Activated naive CD4-positive, alpha-beta T cell treated with anti-CD3 and anti-CD28 coated beads, Interleukin-2, amount 50 U/mL, for 16 hours (primary cell): ENCODE measurements at places on chromosomes 16 and 17.

DNA sequence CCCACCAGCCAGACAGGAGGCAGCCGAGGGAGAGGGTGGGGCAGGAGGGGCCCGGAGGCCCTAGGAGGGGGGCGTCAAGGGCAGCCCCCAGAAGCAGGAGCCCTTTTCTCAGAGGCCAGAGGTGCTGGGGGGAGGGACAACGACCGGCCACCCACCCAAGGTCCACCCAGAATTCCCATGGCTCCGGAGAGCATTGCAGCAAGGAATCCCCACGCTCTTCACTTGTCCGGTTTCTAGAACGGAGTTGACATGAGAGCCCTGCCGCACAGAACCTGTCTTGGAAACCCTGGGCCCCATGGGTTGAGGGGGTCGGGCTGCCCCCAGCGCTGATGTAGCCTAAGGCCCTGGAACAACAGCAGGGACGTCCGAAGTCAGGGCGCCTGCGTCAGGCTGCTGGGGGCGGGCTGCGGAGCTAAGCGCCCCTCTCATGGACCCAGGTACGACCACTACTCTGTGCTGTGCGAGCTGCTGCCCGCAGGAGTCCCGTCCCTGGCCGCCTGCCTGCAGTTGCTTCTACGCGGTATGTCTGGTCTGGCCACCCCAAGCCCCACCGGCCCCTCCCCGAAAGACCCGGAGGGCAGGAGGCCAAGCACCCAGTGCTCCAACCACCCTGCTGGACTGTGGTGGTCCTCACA, 11.2 kb downstream of the CYBC1 start:
- no peak for DNase-seq

- DNase-seq: no peak
These were observed 66.9 kb upstream of the N4BP1 start for GRCh38 chr16:48676836-48677235.

- no peak for DNase-seq
These were observed 7.7 kb upstream of the ZG16 start for GRCh38 chr16:29770250-29770929.

DNA sequence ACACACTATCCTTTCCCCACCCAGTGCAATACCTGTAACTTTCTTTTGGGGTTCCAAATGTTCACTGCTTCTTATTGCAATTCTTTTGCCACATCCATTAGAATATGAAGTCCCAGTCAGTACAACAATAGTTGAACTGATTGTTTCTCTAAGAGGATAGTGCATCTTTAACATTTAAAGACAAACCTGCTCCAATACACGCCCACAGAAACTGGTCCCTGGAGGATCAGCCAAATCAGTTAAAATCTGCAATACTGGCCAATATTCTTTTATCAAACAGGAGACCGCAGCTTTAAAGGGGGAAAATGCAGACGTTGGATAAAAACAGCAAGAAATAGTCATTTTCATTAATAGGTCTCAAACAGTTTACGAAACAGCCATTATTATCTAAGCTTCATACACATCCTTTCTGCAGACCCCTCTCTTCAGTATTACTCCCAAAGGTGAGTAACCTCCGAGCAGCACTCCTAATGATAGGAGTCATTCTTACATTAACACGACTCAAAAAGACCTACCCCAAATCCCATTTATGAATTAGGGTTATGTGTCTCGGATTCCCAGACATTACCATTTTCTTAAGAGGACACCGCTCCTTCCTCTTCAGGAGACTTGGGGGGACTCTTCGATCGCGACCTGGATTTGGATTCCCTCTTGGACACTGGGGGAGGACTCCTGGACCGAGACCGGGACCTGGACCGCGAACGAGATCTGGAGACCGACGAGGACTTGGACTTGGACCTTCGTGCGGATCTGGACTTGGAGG, 1.4 kb downstream of the SRSF2 start:
- no peak for DNase-seq

DNA sequence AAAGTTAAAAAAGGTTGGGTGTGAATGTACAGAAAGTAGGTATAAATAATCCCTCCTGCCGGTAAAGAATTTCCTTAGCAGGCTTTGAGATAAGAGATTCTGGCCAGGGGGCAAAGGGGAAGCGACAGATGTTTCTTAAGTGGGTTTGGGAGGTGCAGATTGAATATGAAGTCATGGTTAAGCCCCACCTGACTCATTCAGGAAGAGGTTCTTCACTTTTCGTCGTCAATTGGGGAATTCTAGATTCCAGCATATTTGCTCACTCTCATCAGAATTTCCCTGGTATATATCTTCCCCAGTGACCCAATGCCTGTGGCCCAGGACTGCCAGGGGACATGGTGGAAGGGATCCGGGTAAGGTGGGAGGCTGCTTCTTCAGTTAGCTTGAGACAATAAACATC, 127.8 kb downstream of the CPPED1 start:
- no peak for DNase-seq

GRCh38 chr16:66416939-66417700, 10.0 kb upstream of the BEAN1 start:
- no peak for DNase-seq

- no peak for DNase-seq
These were observed 38.1 kb downstream of the SHCBP1 start for GRCh38 chr16:46583036-46583435.

- no peak for DNase-seq
These were observed 331.3 kb upstream of the EEF2KMT start for GRCh38 chr16:5428932-5429331.

- DNase-seq: no peak
These were observed 27.7 kb downstream of the DHRS7C start for GRCh38 chr17:9763643-9764042.

DNA sequence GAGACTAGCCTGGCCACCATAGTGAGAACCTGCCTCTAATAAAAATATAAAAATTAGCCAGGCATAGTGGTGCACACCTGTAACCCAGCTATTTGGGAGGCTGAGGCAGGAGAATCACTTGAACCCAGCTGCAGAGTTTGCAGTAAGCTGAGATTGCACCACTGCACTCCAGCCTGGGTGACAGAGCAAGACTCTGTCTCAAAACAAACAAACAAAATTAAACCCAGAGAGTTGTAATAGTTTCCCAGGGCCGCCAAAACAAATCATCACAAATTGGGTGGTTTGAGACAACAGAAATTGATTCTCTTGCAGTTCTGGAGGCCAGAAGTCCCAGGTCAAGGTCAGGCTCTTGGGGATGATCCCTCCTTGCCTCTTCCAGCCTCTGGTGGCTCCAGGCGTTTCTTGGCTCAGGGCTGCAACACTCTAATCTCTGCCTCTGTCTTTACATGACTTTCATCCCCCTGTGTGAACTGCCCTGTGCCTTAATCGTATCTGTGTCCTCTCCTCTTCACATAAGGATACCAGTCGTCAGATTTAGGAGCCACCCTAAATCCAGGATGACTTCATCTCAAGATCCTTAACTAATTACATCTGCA, 100.3 kb upstream of the NOL11 start:
- no peak for DNase-seq

DNA sequence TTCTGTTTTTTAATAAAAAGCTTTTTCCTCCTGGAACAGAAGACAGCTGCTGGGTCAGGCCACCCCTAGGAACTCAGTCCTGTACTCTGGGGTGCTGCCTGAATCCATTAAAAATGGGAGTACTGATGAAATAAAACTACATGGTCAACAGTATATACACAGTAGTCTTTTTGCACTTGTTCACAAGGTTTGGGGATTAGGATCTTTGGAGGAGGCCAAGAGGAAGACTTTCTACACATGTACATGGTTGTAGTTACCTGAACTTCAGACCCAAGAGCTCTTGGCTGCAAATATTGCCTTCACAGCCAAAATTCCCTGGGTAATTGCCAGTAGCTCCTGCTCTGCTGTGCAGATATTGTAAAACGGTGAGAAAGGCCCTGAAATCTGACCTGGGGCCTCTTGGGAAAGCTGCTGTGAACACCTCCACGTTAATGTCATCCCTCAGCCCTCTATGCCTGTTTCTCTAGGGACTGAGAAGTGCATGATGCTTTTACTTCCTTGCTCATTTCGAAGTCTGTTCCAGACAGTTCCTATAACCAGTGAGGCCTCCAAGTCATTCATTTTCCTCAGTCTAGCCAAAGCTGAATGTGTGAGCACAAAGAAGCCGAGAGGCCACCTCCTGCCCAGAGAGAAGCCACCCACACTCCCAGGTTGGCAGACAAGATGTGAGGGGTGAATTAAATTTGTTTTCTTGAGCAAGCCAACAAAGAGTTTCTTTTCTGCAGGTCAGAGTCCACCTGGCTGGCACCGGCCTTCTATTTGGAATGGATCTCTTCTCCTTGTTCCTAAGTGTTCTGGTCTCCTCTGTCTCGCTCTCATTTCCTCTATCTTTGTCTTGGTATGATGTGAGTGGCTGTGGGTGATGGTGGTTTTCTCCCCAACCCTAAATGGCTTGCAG, 15.9 kb downstream of the ANKRD40 start:
- no peak for DNase-seq

GRCh38 chr17:29837531-29837930, 92.5 kb downstream of the SSH2 start:
- DNase-seq: no peak

GRCh38 chr17:80260791-80261158, at the start of gene RNF213:
Gene RNF213 (plus strand): TSS chr17:80260852. CDS start chr17:80263682, 2,830 bp downstream.
- peak; percentile 58 for DNase-seq

- no peak for DNase-seq
These were observed 581.7 kb downstream of the MAF start for GRCh38 chr16:79018650-79019429.

DNA sequence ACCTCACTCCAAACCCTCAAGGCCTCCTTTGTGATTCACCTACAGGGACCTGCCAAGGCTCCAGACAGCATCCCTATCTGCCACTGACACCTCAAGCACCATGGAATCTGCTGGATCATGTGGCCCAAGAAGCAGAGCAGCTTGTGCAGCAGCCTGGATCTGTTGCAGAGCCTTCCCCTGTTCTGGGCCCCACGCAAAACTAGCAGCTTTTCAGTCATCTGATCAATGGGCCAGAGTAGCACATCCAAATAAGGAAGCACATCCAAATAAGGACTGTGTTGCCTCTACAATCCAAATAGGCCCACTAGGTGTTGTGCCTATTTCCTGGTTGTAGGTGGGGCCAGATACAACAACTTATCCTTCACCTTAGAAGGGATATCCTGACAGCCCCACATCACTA, 97.1 kb upstream of the GNAO1 start:
- no peak for DNase-seq
